Activated CD8-positive, alpha-beta memory T cell treated with anti-CD3 and anti-CD28 coated beads for 4 hours (primary cell): ENCODE measurements at places on chromosomes 7 and 10.

- DNase-seq, result no peak
Observed at GRCh38 chr7:130988443-130988842, 254.4 kb upstream of the KLF14 start.

DNA sequence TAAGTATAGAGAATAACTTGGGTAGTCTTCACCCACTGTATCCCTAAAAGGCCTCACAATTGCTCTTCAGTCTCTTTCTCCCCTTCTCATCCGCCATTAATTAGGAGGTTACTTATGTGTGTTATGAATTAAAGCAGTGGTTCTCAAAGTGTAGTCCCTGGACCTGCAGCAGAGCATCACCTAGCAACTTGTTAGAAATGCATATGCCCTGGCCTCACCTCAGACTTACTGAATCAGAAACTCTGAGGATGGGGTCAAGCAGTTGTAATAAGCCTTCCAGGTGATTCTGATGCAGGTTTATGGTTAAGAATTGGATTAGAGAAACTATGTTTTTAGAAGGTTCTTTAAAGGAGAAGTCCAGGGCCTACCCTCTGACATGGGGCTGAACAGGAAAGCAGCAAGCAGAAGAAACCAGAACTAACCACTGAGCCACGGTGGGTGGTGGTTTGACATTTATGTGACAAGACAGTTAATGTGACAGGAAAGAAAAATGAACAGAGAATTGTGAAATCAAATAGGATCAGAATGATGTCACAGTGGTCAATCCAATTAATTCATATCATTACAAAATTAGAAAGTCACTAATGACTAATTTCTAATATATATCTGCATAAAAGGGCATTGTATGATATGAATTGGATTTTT lies 37.6 kb downstream of the ENTPD1 start:
- no peak for DNase-seq

DNA sequence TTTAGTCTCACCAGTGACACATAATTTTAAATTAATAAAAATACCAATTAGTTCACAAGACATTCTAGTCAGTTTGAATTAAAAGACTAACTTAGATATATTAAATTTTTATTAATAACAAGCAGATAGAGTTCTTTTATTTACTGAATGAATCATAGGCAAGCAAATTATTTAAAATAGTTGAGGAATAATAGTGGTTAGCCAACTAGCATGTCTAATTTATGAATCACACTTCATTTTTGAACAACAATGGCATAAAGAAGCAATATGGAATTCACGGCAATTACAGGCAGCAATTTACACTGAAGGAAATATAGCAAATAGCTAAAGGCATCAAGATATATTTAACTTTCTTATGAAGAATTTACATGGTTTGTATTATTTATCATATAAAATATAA lies 187.0 kb upstream of the SLC26A5 start:
- no peak for DNase-seq

- no peak for DNase-seq
Observed at GRCh38 chr10:118754229-118754555, 578 bp downstream of the CACUL1 start.

DNA sequence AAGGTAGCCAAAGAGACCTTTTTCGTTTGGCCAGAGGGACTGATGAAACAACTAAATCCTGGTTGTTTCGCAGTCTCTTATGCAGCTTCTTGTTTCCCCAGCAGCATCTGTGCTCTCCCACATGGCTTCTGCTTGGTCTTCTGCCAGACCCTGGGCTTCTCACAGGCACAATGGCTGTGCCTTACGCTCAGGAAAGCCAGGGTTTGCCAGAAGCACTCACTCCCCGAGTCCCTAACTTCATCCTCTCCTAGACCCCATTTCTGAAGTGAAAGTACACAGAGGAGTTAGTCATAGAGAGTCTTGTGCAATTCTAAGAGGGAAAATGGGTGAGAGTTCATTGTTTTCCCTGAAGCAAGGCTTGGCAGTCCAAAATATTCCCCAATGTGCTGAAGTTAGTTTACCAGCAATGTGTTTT lies 121.7 kb downstream of the EVX1 start:
- DNase-seq, result no peak

DNA sequence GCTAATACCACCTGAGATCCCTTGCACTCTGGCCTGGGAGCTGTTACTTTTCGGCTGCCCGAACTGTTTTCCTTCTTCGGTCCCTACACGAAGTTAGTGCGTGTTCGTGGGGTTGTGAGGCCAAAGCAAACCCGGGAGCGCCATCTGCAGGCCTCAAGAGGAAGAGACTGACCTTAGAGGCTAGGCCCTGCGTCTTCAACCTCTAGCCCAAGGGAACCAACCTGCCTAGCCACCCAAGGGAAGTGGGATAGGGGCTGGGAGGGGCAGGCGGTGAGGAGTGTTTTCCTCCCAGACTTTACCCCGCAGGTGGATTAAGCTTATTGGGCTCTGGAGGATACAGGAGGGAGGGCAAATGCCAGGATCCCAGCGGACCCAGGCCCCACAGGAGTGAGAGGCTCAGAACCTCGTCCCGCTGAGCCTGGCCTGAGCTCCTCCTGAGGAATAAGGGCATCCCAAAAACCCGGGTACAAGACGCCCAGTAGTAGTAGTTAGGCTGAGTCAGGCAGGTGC lies 1.7 kb upstream of the PAX2 start:
- DNase-seq, result no peak

- no peak for DNase-seq
Observed at GRCh38 chr7:98225913-98226614, 14.8 kb downstream of the BHLHA15 start.

DNA sequence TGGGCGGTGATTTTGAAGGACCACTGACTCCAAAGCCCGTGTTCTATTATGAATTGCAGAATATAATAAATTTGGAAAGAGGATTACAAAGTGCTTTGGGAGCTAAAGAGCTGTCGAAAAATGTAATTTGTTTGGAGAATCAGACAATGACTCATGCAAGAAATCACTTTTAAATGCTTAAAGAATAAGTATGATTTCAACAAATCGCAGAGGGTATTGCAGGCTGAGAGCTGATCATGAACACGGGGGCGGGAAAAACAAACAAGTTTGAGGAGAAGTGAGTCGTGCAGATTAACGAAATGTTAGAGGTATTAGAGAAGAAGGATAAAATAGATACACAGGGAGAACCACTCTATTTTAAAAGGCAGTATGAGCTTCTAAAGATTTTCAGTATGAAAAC lies 4.9 kb upstream of the HACD1 start:
- no peak for DNase-seq

GRCh38 chr10:129078346-129078745 lies 388.7 kb upstream of the MGMT start:
- DNase-seq, result no peak

DNA sequence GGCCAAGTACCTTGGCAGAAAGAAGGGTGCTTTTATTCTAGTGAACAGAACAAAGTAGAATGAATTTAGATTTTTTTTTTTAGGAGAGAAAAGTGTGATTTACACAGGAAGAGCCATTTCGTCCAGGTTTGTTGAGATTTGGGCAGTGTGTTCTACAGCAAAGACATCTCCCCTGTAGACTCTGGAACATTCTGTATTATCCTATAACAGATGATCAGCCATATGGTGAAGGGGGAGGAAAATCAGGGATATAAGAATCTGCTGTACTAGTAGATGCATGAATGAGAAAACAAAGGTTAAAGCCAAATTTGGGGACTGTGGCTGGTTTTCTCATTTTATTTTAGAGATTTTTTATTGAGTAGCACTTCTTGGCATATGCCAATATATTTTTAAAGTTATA lies 453.7 kb upstream of the LRRTM3 start:
- no peak for DNase-seq

DNA sequence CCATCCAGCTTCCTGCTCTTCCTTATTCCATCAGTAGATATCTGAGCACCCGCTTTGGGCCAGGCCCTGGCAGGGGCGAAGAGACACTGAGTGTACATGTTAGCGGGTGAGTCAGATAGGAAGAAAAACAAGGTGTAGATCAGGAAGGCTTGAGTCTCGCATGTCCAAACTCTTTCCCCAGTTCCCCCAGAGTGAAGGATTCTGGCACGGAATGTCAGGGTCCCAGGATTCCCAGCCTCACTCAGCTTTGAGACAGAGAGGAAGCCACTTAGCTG lies 24.1 kb upstream of the CHST15 start:
- DNase-seq, result no peak

DNA sequence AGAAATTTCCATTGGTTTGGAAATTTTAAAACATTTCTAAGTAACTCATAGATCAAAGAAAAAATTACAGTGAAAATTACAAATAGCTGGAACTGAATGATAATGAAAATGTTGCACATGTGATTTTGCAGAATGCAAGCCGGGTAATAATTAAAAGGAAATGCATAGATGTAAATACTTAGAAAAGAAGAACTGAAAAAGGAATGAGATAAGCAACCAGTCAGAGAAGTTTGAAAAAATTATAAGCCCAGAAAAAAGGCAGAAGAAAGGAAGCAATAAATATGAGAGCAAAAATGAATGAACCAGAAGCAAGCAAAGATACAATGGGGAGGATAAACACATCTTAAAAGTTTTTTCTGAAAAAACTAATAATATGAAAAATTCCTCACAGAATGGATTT lies 3.2 kb upstream of the TMEM273 start:
- no peak for DNase-seq

DNA sequence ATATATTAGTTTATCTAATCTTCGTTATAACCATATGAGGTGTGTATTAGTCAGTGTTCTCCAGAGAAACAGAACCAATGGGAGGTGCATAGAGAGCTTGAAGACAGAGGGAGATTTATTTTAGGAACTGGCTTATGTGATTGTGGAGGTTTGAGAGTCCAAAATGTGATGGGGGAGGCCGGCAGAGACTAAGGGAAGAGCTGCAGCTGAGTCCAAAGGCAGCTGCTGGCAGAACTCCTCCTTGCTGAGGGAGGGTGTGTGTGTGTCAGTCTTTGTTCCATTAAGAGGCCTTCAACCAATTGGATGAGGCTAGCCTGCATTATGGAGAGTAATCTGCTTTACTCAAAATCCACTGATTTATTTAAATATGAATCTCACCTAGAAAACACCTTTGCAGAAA lies 165.1 kb downstream of the SH3PXD2A start:
- no peak for DNase-seq

DNA sequence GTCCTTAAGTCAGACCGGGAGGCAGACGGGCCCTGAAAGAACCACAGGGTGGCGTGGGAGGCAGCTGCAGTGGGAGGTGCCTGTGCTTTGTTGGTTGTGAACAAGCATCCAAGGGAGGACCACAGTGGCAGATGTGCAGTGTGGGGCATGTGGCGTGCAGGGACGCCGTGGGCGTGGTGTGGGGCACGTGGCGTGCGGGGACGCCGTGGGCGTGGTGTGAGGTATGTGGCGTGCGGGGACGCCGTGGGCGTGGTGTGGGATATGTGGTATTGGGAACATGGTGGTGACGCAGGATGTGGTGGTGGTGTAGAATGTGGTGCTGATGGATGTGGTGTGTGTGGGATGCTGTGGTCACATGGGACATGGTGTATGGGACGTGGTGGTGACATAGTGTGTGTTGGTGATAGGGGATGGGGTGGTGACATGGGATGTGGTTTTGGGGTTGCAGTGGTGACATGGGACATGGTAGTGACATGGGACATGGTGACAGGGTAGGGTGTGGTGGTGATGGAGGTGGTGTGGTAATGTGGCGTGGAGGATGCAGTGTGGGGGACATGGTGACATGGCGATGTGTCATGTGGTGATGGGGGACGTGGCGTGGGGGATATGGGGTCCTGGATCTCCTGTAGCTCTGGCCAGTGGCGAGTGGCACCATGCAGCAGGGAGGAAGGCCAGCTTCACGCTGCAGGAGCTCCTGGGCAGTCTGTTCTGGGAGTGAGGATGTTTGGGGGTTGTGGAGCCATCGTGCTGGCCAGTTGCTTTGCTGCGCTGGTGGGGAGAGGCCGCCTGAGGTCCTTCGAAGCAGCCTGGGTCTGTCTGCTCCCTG lies 78.8 kb downstream of the INPP5A start:
- peak; percentile 39 for DNase-seq

GRCh38 chr7:116800594-116800993 lies 61.8 kb upstream of the CAPZA2 start:
- no peak for DNase-seq
